ENCODE measurements at places on chromosomes 7 and 10.
A peak's percentile ranks its signal among the peaks of the same experiment; 100 is the strongest.

GRCh38 chr7:65404020-65404419 lies 30.4 kb downstream of the ZNF92 start:
- DNase-seq = no peak

- DNase-seq = no peak
Measured at GRCh38 chr10:133010095-133010842, 67.9 kb upstream of the CFAP46 start.

- peak; percentile 40 for DNase-seq
Measured at GRCh38 chr7:139680676-139681462, 96.9 kb downstream of the HIPK2 start.

DNA sequence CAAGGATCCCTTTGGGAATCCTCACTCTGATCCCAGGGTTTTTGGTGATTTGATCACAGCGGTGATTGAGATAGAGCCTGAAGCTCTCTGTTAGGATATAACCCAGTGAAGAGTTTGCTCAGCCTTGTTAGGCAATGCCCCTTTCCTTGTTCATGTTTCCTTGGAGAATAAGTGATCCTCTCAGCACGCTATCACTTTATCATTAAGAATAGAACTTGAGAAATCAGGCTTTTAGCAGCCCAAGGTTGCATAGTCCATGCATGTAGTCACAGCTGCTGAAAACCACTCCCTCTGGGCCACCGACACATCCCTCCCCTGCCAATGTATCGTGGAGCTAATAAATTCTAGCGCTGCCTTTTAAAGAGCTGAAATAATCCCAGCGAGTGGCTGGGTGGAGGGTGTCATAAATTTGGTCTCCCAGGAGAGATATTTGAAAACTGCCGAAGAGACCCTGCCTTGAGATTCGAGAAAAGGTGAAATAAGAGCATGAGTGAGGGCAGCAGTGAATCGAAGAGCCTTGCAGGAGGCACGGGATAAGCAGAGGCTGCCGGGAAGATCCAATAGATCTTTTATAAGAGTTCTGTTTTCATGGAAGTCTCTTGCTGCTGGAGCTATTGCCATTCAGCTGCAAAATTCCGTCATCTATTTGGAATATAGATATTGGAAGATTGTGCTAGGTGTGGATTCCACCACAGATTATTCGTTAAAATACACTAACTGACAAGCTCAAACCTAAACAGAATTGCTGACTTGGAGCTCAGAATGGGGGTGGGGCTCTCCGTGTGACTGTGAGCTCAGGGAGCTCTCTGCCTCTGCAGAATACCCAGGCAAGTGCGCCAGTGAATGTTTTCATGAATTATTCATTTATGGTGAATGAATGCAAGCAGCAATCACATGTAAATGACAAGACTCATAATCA lies 249.8 kb downstream of the TRIL start:
- DNase-seq = no peak

GRCh38 chr10:78028438-78029268 lies 662 bp downstream of the POLR3A start:
- no peak for DNase-seq

DNA sequence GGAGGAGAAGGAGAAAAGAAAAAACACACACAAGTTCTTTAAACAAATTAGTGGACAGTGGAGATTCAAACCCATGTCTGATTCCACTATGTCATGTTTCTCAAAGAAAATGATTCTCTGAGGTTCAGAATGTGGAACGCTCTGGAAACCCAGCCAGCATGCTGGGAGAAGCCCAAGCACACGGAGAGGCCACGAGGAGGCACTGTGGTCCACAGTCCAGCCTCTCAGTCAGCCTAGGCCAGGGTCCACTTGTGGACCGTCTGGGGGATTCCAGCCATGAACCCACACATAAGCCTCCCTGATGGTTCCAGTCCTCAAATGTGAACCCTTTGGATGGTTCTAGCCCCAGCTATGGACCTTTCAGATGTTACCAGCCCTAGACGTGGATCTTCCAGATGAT lies 73.4 kb downstream of the CAV1 start:
- no peak for DNase-seq

DNA sequence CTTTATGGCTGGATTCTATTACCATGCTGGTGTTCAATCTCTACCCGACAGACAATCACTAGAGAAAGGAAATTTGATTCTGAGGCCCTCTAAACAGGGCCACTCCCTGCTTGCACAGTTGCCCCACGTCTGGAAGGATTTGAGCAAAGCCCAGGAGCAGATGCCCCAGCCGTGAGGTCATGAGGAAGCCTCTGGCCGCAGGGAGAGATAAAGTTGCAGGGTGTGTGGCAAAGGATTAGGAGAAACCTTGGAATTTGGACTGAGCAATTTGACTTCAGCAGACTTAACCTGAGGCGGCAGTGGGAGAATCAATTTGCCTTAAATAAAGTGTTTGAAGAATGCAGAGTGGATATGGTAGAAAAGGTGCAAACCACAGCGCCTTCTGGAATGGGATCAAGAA lies 40.2 kb upstream of the KLF6 start:
- no peak for DNase-seq

- DNase-seq = no peak
Measured at GRCh38 chr7:77330169-77330882, 85.8 kb downstream of the GSAP start.

DNA sequence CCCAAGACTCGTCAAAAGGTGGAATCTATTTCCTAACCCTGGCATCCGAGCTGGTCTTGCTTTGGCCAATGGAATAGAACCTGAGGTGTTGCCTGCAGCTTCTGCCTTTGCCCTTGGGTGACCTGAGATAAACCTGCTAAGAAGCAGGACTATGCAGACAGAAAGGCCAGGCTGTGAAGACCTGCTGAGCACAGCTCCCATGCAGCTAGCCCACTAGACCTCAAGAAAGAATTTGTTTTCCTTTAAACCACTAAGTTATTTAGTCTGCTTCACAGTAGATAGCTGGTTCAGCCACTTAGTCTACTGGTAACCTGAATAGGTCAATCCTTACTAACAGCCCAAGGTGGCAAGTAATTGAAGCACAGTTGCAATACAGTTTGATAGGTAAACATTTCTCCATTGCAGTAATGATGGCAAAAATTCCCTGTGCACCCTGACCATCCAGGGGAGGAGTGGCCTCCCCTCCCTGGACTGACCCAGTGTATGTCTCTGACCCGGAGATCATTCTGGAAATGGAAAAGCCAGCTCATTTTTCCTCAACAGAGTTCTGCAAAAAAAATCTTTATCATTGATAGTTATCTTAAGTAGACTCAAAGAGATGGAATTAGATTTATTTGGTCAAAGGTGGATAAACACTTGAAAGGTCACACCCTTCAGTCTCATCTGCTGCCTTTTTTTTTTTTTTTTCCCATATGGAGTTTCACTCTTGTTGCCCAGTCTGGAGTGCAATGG lies 20.0 kb downstream of the TNS3 start:
- no peak for DNase-seq

DNA sequence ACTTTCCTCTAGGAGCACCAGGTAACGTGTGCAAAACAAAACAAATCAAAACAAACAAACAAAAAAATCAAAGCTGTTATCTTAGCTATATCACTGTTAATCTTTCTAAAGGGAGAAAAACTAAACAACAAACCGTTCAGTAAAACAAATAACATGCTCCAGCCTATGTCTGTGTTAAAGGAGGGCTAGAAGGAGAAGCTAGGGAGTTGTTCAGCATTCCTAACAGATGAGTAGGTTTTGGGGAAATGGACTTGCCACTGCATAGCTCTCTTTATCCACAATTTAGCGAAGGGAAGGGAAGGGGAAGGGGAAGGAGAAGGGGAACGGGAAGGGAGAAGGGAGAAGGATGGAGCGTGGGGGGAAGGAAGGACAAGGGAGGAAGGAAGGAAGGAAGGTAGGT lies 134.2 kb upstream of the AKR1E2 start:
- no peak for DNase-seq

- DNase-seq = no peak
Measured at GRCh38 chr10:5944389-5945189, 32.8 kb downstream of the IL15RA start.

GRCh38 chr7:94710256-94710655 lies 54.3 kb upstream of the SGCE start:
- DNase-seq = no peak

GRCh38 chr7:121945480-121946236 lies 72.7 kb downstream of the PTPRZ1 start:
- DNase-seq = no peak

DNA sequence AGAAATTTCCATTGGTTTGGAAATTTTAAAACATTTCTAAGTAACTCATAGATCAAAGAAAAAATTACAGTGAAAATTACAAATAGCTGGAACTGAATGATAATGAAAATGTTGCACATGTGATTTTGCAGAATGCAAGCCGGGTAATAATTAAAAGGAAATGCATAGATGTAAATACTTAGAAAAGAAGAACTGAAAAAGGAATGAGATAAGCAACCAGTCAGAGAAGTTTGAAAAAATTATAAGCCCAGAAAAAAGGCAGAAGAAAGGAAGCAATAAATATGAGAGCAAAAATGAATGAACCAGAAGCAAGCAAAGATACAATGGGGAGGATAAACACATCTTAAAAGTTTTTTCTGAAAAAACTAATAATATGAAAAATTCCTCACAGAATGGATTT lies 3.2 kb upstream of the TMEM273 start:
- DNase-seq = no peak

DNA sequence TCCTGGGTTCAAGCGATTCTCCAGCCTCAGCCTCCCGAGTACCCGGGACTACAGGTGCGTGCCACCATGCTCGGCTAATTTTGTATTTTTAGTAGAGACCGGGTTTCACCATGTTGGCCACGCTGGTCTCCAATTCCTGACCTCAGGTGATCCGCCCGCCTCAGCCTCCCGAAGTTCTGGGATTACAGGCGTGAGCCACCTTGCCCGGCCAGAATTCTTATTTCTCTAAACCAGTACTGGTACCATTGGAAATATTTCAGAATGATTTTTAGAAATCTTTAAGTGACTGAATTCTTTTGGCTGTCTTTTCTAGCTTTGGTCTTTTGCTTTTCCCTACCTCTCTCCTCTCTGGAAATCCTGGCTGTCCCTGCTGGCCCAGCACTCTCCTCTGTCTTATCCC lies 2.8 kb downstream of the GNAI1 start:
- no peak for DNase-seq

DNA sequence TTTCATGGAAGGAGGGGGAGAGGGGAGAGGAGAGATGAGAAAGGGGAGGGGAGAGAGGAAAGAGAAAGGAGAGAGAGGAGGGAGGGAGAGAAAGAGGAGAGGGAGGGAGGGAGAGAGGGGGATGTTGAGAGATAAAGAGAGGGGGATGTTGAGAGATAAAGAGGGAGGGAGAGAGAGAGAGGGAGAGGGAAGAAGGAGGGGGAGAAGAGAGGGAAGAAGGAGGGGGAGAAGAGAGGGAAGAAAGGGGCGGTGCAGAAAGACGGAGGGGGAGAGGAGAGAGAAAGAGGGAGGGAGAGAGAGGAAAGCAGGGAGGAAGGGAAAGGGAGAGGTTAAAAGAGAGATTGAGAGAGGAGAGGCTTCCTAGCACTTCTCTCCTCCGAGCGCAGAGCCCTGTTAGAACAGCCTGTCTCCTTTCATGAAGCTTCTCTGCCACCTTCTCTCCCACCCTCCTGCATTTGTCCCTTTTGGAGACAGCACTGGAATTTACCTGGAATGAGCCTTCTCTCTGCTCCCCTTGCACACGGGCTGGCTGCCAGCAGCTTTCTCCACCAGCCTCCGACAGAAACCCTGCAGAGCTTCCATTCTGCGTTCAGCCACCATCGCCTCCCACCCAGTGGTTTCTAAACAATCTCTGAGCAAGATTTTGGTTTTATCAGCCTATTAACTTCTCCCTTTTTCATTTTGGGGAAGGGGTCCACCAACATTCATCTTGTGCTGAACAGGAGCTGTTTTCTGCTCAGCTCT lies 74.0 kb upstream of the CARD11 start:
- DNase-seq = no peak

DNA sequence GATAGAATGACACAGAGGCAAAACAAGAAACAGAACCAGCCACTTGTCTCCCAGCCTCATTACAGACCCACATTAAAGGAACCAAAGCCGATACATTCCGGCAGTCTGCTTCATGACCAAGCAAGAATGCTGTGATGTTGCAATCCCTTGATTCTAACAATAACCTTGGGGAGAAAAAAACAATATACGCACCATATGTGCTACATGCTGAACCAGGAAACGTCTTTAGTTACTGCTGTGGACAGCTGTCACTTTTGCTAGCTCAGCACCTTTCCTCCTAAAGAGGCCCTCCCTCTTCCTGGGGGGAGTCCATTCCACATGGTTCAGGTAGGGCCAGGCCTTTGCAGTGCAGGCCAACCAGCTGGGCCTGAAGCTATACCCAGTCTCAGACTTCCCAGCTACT lies 79.1 kb downstream of the PRTFDC1 start:
- no peak for DNase-seq

- no peak for DNase-seq
Measured at GRCh38 chr10:57202356-57202755, 841.3 kb upstream of the ZWINT start.

DNA sequence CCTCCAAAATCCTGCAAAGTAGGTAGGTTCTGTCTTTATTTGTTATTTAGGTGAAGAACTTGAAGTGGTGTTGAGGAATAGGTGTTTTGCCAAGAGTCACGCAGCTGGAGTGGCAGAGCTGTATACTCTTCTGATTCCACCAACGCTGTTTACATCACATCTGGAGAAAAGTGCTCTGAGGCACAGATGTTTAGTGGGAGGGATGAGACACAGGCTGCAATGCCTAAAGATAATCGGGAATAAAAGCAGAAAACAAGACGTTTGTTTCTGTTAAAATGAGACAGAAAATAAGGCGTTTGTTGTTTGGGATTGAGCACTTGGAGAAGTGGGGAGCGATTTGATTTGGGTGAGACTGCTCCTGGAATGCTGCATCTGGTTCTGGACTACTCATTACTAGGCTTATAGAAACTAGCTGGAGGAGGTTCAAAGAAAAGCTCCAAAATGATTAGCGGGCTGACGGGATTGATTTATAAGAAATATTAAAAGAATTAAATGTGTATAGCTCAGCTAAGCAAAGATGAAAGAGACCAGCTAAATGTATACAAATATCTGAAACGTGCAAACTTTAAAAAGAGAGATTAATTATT lies 54.3 kb downstream of the TRUB1 start:
- no peak for DNase-seq

GRCh38 chr7:51067757-51068156 lies 248.9 kb downstream of the COBL start:
- no peak for DNase-seq

DNA sequence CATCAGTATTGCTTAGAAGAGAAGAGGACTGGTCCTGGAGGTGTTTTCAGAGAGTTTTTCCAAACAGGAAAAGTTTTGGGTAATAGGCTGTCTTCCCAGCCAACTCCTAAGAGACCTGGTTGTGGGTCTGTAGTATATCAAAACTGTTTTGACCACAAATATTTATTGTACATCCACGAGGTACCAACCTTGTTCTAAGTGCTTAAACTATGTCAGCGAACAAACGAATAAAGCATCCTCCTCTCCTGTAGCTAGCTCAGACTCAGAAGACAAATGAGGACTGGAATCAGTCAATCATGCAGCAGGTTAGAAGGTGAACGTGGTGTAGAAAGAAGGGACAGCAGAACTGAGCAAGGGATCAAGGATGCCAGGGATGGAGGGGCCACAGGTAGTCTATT lies 61.6 kb upstream of the MKI67 start:
- no peak for DNase-seq

GRCh38 chr7:98870121-98870651 lies 372 bp upstream of the TMEM130 start:
- DNase-seq = peak; percentile 38
